NCI-H187 treated with DMSO at 0.1 percent for 48 hours (cell line): ENCODE measurements at places on chromosomes 1 and 21.

- DNase-seq, result no peak
Observed at GRCh38 chr1:17587693-17588047, 48.2 kb downstream of the ARHGEF10L start.

DNA sequence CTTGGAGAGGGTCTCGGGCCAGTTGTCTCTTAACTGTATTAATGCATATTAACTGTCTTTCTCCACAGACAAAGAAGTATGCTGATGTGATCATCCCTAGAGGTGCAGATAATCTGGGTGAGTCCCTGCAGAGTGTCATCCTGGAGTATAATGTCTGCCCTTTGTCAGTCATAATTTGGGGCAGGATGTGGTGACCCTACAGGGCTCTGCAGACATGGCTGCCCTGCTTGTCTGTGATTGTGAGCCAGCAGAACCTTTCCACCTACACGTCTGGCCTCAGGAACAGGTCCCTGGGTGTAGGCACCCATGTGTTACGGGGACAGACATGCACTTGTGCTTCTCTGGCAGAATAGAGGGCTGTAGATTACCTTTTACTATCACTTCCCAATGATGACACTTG lies 78.4 kb downstream of the UCK2 start:
- DNase-seq, result no peak

GRCh38 chr21:45558044-45558721 lies 15.9 kb upstream of the SLC19A1 start:
- DNase-seq, result no peak

DNA sequence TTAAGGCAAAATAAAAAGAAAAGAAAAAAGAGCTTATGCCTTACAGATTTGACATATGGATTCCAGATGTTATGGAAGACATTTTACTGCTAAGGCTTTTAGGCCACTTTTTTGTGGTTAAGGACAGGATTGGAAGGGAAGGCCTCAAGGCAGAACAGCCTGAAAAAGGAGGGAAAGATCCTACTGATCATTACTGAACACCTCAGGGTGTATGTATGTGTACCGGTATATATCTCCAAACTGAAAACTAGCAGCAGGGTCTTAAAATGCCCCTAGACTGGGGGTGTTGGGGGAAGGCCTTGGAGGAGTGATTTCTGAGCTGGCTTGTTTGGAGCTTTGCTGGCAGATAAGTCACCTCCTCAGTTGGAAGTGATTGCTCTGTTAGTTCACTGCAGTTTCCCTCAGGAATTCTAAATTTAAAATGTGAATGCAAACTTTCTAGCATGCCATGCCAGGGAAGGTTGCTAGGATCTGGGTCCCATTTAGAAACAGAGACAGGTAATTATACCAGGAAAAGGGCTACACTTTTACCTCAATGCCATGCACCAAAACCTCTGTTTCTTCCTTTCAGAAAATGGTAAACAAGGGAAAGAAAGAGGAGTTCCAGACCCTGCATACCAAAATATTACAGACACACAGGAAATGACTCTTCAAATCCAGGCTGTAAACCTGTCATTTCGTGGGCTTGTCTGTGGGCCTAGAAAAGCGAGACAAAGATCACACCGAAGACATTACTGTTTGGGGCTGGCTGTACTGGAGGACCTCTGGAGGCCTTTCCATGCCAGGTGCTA lies 15.0 kb downstream of the C1orf52 start:
- DNase-seq, result no peak

GRCh38 chr1:54579337-54579781 lies 31.3 kb downstream of the ACOT11 start:
- no peak for DNase-seq
